ENCODE measurements at places on chromosomes 7 and 10. TPM values are rescaled to one million over a fixed set of nuclear protein-coding genes. Genes with fewer than 3 reads are reported as not detected.

- DNase-seq: no peak
These were observed 41.6 kb upstream of the CAMK2B start for GRCh38 chr7:44366986-44367385.

NODAL gene
- not detected for total RNA-seq

DNA sequence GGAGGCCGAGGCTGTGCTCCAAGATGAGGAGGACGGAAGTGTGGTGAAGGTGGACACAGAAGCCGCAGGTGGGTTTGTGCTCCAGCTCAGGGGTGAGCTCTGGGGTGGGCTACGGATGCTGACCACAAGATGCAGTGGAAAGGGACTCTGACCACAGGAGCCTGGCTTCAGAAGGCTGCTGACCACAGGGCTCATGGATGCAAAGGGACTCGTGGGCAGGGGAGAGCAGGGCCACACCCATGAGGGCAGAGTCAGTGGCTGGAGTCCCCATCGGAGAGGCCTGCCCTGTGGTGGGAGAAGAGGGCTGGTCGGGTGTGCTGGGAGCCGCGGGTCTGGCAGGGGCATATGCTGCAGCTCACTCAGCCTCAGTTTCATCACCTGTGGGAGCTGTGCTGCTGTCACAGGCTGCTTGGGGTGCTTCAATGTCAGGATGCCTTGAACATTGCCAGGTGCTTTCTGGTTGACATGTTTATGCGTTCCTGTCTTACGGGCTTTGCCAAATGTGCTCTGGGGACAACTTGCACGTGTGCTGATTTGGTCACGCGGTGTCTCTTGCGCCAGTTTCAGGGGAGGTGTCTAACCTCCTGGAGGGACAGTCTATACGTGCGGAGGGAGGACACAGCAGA is 13.7 kb downstream of the SCART1 start:
- DNase-seq: no peak

GRCh38 chr7:27248427-27248806 is 5.8 kb downstream of the EVX1 start:
- no peak for DNase-seq

- no peak for DNase-seq
These were observed 58.3 kb downstream of the VCL start for GRCh38 chr10:74056050-74056818.

DNA sequence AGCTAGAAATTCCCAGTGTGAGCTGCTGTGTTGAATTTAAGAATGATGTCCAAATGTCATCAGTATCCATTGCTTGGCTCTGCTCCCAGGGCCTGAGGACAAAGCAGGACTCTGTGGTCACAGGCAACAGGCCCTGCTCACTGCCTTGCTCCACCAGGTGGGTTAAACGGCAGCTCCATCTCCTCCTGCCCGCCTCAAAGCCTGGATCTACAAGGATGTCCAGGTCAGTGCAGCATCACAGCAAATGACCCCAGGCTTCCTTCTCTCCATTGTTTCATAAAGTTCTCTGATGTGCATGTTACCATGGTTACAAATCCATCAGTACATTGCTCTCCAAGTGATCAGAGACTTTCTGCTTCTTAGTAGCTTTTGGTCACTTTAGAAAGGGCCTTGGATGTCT is 322.0 kb upstream of the ZNF32 start:
- no peak for DNase-seq

CCDC146 gene
- total RNA-seq: 3.4 TPM

ADGRA1 gene
- total RNA-seq: 16.8 TPM

GNGT1 gene
- not detected for total RNA-seq

MLXIPL gene
- 10.6 TPM for total RNA-seq

- DNase-seq: no peak
These were observed 666.7 kb upstream of the NRP1 start for GRCh38 chr10:34001087-34001580.

GRCh38 chr7:133272336-133272735 is 19.5 kb downstream of the EXOC4 start:
- DNase-seq: no peak

DNA sequence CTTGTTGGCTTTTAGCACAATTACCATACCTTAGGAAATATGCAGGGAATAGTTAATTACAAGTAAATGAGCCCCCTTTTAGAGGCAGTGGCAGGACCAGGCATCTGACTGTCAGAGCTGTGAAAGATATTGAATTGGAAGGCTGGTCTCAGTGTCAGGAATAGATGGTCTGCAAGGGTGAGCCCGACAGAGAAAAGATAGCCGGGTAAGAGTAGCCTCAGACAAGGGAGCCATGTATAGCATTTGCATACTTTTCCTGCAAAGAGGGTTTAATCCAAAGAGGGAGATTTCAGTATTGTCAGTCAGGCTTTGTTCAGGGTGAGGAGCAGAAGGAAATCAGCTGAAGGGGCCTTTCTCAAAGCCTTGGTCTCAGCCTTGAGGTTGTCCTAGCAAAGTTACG is 128.9 kb upstream of the FZD1 start:
- no peak for DNase-seq

DNA sequence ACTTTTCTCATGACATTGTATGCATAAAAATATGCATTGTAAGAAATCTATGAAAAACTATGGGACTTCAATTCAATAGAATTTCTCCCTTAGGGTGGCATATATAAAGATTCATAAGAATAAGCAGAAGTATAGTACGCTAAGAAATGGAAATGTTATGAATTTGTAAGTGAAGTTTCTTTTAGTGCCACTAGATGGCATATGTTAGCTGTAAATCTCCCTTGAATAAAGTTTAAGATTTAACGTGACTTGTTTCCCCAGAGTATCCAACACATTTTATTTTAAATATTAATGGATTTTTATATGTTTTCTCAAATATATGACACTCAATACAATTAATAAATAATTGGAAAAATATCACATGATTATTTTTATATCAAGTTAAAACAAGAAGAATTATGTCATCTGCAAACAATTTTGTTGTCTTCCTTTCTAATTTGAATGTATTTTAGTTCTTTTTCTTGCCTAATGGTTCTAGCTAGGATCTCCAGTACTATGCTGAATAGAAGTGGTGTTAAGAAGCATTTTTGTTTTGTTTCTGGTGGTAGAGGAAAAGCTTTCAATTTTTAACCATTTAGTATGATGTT is 287.2 kb downstream of the HGF start:
- peak; percentile 49 for DNase-seq

DNA sequence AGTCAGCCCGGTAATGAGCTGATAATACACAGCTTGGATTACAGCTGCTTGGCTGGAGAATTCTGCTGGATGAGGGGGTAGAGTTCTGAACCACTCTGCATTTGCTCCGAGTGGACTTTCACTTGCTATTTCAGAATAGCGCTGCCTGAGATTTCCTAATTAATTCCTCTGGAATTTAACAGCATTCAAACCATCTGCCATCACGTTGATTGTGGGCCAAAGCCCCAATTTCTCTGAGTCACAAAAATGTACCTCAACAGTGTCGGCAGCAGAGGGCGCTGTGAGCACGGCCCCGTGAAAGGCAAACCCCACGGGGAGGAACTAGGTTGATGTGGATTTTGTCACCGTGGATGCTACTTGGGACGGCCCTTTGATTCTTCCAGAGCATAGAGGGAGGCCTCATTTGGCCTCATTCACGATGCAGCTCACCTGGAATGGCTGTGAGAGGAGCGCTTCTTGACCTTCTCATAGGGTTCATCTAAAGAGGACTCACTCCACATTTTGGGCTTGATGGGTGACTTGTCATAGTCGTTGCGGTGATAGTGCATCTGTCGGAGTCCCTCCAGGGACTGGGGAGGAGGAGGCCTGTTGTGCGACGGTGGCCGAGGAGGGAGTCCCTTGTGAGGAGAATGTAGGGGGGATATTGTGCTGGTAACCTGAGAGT is 73.3 kb downstream of the PRPF18 start:
- peak; percentile 62 for DNase-seq

DNA sequence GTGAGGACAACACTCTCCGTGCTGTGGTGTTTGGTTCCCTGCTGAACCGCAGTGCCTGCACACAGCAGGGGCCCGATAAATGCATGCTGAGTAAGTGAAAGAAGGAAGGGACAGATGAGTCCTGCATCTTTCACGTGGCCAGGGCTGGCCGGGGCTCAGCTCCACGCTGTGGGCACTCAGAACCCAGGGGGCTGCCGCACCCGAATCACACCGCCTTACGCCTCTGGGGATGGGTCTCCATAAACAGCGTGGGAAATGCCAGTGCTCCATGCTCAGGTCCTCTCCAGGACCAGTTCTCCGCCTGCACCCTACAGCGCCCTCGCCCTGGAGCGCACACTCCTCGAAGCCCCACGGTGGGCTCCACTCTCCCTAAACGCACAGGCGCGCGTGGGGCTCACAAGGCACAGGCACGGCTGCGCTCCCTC is 38.1 kb downstream of the RASGEF1A start:
- no peak for DNase-seq

GPC2 gene
- total RNA-seq: 65.3 TPM

AGBL3 gene
- total RNA-seq: 2.9 TPM

DNA sequence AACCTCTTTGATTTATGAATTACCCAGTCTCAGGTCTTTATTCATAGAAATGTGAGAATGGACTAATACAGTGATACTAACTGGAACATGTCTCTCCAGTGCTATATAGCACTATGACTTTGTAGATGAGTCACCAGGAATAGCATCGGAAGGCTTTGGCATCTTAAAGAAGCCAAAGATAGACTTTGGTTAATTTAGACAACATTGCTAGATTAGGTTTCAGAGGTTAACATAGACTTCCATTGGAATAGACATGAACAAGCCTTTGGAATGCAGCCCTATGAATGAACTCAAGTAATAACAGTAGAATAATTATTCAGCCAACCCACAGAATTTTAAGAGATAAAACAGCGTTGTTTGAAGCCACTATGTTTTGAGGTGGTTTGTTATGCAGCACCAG is 169.2 kb downstream of the HGF start:
- DNase-seq: peak; percentile 64

DNA sequence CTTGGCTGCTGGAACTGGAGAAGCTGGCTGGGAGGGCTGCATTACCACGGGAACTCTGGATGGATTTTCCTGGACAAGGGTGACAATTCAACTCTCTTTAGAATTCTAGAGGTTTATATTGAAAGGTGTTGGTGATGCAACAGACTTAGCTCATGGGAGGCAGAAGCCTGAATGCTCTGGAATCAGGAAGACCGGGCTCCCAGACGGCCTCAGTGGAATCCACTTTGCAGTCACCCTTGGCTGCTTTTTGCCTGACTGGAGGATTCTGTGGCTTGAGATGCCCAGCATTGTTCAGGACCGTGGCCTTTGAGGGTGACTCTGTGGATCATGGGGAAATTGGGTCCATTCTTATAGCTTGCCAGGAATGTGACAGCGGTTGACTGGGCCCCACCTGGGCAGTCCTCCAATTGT is 32.3 kb downstream of the PYROXD2 start:
- peak; percentile 47 for DNase-seq

- DNase-seq: no peak
These were observed 34.3 kb downstream of the FRMPD2 start for GRCh38 chr10:48240196-48240595.

LRRD1 gene
- total RNA-seq: 0.29 TPM

CALN1 gene
- not detected for total RNA-seq

TMEM254 gene
- 7.4 TPM for total RNA-seq

- DNase-seq: no peak
These were observed 54.7 kb downstream of the ZNF467 start for GRCh38 chr7:149718730-149719049.

GRCh38 chr7:55431898-55432297 is 66.8 kb downstream of the LANCL2 start:
- DNase-seq: no peak
